ENCODE measurements at places on chromosomes 2 and 18.
A peak's percentile ranks its signal among the peaks of the same experiment; 100 is the strongest.

DNA sequence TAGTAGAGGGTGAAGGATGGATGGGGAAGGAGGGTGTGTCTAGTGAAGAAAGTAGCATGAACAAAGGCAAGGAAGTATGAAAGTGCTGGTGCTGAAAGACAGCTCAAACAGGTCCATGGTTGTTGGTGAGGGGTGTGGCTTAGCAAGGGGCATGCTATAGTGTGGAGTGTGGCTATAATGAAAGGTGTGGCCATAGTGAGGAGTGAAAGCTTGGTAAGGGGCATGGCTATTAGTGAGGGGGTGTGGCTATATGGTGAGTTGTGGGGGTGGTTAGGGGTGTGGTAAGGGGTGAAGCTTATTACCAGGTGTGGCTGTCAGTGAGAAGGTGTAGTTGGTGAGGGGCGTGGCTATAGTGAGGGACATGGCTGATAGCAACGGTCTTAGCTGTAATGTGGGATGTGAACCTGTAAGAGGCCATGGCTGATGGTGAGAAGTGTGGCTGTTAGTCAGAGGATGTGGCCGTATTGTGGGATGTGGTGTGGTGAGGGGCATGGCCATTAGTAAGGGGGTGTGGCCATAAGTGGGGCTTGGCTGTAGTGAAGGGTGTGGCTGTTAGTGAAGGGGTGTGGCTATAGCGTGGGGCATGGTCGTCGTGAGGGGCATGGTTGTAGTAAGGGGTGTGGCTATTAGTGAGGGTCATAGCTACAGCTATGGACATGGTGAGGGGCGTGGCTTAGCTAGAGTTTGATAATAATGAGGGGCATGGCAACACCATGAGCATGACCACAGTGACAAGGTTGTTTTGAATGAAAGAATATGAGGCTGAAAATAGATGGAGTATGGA lies 549.6 kb downstream of the FBXO15 start:
- no peak for DNase-seq

DNA sequence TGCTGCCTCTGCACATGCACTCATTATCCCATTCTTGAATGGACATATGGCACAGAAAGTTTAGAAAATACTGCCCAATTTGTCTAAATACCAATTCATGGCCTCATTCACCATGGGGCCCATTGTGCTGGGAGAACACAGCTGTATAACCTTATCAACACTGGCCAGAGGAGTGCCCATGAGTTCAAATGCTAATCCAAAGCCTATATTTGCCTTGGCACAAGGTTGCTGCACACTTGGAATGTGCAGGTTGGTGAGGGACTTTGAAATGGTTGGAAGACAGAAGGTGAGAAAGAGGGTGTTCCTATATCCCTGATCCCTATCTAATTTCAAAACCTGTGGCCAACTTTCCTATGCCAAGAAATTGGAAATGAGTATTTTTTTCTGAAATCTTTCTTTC lies 693.9 kb upstream of the ID2 start:
- DNase-seq: no peak

DNA sequence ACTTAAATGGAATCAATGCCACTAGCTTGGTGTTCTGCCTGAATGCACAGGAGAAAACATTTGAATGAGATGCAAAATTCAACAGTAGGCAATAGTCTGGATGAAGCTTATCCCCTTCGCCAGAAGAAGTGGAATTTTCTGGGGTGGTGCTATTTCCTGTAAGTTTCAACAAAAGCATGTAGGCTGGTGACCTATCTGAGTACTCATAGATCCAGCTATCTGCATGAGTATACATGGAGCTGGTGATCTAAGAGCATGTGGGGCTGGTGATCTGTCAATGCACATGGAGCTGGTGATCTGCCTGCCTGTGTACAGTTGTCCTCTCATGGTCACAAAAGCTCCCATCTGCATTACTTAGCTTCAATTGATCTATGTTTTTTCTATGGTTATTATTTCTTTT lies 71.2 kb downstream of the SLC9A4 start:
- peak; percentile 78 for DNase-seq

DNA sequence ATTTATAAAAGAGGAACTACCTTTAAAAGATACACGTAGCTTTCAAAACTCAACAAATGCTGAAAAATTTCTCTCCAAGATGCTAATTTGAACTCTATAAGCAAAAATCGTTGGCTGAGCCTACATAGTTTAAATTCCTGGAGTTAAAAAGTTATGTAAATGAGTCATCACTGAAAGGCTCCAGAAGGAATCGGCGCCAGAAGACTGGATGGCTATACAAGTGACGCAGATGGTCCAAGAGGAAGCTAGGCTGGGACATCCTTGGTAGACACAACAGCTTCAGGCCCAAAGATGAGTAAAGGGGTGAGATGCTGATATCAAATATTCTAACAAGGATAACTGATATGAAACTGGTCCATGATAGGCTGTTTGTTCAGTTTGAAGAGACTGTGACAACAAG lies 22.8 kb upstream of the DNAH6 start:
- DNase-seq: no peak

DNA sequence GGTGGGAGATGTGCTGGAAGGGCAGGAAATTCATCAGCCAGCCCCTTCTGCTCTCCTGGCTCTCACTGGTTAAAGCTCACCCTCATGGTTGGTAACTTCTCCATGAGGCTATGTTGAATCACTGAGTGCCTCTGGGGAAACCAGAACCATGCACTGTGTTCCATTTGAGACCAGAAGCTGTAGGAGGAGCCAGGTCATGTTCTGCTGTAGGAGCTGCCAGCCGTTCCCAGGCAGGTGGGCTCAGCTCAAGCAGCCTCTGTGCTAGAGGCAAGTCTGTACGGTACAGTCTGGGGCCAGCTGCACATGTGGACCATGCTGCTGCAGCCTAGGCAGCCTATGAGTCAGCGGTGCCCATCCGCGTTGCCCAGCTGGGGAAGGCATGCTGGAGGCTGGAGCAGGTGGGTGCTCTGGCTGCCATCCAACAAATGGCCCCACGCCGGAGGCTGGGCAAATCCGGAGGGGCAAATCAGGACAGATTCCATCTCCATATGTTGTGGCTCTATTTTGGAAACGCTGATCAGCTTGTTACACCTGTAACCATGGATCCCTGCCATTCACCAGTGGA lies 22.0 kb upstream of the KCNF1 start:
- DNase-seq: no peak

GRCh38 chr2:216590780-216591179 lies 42.4 kb upstream of the IGFBP2 start:
- DNase-seq: no peak

DNA sequence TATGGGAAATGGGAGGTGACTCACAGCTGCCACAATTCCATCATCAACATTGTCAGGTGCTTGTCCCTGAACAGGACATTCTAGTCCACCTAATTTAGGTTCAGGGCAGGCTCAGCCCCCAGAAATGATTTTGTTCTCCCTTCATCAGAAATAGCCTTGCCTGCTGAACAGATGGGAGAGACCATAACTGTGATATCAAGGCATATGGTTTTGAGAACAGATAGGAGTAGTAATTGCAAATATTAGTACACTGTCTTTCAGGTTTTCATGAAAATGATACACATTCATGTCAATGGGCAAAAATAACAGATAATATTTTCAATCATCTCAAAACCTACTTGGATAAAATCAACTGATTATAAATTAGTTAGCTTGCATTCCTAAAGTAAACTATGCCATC lies 316.5 kb downstream of the MBD2 start:
- no peak for DNase-seq

GRCh38 chr2:9390991-9391390 lies 32.3 kb downstream of the ITGB1BP1 start:
- DNase-seq: no peak

DNA sequence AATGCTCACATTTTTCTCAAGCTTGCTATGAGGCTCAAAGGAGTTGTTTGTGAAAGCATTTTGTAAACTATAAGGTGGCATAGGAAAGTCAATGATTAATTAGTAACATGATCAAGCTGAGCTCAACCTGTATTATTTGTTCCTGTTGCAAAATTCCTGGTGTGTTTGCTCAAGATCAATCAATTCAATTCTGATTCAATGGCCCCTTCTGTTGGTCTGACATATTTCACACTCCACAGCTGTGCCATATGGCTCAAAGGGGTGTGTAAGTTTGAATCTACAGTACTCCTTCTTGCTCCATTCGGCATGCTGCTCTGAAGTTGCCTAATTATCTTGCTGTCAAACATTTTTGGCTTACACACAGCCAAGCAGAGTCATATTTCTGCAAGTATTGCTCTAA lies 341.6 kb upstream of the LRP1B start:
- DNase-seq: no peak

DNA sequence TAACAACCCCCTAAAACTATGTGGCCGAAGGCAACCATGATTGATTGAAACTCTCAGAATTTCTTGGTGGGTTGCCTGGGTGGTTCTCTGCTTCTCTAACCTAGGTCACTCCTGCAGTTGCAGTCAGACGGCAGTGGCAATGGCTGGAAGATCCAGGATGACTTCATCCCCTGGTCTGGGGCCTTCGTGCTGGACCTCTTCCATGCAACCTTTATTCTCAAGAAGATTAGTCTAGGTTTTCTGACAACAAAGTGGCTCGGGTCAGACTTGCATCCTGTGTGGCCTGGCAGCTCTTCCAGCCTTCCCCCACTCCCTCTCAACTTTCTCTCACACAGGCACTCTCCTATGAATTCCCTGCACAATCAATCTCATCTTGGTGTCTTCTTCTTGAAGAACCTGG lies 76.4 kb downstream of the METTL4 start:
- no peak for DNase-seq

GRCh38 chr2:111054791-111055691 lies 65.7 kb upstream of the BCL2L11 start:
- no peak for DNase-seq

DNA sequence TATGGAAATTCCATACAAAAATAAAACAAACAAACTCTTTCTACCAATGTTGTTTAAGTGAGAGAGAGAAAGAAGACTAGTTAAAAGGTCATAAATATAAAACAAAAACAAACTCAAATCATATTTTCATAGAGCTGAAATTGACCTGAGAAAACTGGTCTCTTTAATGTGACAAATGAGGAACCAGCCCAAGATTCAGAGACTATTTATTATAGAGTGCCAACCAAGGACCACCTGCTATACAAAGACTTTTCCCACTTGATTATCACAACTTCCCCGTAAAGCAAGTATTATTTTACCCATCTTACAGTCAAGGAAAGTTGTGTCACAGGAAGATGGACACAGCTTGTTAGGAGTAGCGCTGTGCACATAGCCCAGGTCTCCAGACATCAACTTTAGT lies 13.3 kb downstream of the ANKRD44 start:
- no peak for DNase-seq

GRCh38 chr2:16709769-16710168 lies 44.1 kb upstream of the CYRIA start:
- no peak for DNase-seq

DNA sequence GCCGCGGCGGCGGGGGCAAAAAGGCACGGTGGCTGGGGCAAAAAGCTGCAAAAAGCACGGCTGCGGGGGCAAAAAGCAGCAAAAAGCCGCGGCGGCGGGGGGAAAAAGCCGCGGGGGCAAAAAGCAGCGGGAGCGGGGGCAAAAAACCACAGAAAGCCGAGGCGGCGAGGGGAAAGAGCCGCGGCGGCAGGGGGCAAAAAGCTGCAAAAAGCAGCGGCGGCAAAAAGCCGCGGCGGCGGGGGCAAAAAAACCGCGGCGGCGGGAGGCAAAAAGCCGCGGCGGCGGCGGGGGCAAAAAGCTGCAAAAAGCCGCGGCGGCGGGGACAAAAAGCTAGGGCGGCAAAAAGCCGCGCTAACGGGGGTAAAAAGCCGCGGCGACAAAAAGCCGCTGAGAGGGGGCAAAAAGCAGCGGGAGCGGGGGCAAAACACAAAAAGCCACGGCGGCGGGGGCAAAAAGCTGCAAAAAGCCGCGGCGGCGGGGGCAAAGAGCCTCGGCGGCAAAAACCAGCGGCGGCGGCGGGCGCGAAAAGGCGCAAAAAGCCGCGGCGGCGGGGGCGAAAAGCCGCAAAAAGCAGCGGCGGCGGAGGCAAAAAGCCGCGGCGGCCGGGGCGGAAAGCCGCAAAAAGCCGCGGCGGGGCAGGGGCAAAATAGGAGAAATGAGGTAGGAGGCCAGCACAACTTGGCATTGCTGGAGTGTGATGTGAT lies 123.4 kb downstream of the ANKRD30BL start:
- DNase-seq: no peak

- no peak for DNase-seq
Observed at GRCh38 chr2:70501215-70501614, 52.4 kb downstream of the TGFA start.

DNA sequence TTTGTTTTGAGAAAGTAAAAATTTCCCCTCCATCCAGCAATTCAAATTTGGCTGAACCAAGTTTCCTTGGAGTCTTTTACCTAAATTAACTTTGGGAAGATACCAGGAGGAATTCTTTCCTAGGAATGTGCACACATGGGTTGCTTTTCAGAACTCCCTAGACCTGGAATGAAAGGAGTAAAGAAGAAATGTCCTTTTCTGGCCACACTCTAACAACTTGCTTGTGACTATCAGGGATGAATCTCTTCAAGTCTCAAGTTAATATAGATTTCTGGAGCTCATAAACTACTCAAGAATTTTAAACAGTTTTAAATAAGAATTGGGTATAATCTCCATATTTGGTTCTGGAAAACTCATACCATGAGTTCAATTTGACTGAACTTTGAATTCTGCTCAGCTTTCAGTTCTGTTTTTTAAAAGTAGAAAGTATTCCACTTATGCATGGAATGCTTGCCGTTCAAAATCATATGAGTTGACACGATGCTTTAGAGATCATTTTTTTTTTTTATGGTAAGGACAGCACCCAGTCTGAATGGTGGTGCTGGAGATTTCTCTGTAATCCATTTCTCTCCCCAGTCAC lies 7.7 kb downstream of the RASGRP3 start:
- DNase-seq: no peak

DNA sequence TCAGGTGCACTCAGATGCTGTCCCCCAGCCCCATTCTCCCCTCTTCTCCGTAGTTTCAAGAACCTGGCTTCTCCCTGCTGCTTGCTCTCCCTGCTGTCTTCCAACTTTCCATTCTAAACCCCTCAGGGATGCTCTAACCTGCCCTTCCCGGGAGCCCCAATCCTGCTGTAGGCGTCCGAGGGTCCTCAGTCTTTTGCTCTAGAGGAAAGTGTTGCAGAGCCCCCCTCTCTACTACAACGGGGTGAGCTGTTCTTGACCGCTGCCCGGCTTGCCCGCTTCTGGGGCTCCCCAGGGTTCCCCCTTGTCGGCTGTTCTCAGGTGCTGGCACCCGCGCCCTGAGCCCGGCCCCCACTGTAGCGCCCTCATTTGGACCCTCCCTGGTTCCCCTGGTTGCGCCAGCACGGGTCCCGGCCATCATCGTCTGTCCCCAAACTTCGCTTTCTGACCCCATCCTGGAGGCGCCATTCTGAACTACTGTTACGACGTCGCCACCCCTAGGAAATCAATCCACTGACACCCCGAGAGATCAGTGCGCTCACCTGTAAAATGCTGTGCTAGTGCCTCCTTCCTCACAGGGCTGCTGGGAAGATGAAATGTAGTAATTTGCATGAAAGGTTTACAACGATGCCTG lies 31.9 kb upstream of the REG3G start:
- no peak for DNase-seq

DNA sequence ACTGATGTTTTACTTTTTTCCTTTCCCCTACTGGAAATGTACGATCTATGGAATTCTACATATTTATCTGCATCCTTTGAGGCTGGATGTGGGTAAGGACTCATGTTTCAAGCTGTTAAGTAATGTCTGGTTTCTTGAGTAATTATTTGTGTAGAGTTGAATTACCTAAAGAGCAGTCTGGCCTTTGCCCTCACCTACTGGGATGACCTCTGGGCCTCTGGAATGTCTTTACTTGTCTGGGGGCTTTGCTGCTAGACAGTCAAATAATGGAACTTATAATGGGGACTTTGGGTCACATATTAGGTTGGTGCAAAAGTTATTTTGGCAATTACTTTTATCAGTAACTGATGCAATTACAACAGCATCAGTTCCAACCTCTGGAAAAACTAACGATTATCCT lies 244.7 kb downstream of the CCDC178 start:
- no peak for DNase-seq

GRCh38 chr2:105771836-105772235 lies 27.1 kb downstream of the NCK2 start:
- DNase-seq: no peak
